Mammary microvascular endothelial cell (primary cell): ENCODE measurements at places on chromosomes 4 and X. TPM values are rescaled to one million over a fixed set of nuclear protein-coding genes. Genes with fewer than 3 reads are reported as not detected.

Gene MTMR8
- total RNA-seq: 0.05 and 1.3 TPM in 2 replicates

Gene UGT2B10
- not detected in 2 replicates for total RNA-seq

Gene KCNE5
- total RNA-seq: 0.34 and 0.87 TPM in 2 replicates

Gene GUCY1B1
- total RNA-seq: 0.39 and 0.87 TPM in 2 replicates

Gene RBM46
- not detected in 2 replicates for total RNA-seq

Gene RPS6KA3
- total RNA-seq: 63.8 and 68.8 TPM in 2 replicates

Gene PCDH10
- 0.25 and 0.33 TPM in 2 replicates for total RNA-seq

Gene NOX1
- total RNA-seq: not detected in 2 replicates

Gene FAM90A26
- not detected in 2 replicates for total RNA-seq

Gene NAT8L
- total RNA-seq: not detected in 2 replicates

Gene FGFBP1
- total RNA-seq: not detected in 2 replicates

Gene SLC25A43
- total RNA-seq: 21.2 and 22.1 TPM in 2 replicates

Gene SPANXA1
- total RNA-seq: not detected in 2 replicates

Gene SYNPO2
- total RNA-seq: 0.27 and 0.30 TPM in 2 replicates

Gene FAT4
- total RNA-seq: 14.6 and 19.2 TPM in 2 replicates

Gene CPZ
- total RNA-seq: not detected in 2 replicates

Gene SH3BP2
- 30.9 and 31.6 TPM in 2 replicates for total RNA-seq

Gene VCX3B
- total RNA-seq: not detected in 2 replicates

Gene CT45A3
- total RNA-seq: not detected in 2 replicates

Gene S100G
- not detected in 2 replicates for total RNA-seq

Gene TCP11X2
- total RNA-seq: not detected in 2 replicates

Gene PPEF2
- not detected in 2 replicates for total RNA-seq

Gene CT45A8
- total RNA-seq: not detected in 2 replicates

Gene GPRIN3
- 0.20 and 0.59 TPM in 2 replicates for total RNA-seq

Gene NUP62CL
- not detected in 2 replicates for total RNA-seq

Gene KIAA1210
- total RNA-seq: not detected in 2 replicates

Gene SNCA
- 67.6 and 68.1 TPM in 2 replicates for total RNA-seq

Gene CXorf49
- total RNA-seq: not detected in 2 replicates

Gene DCAF8L2
- not detected in 2 replicates for total RNA-seq

Gene FGF13
- total RNA-seq: 5.2 and 5.4 TPM in 2 replicates

Gene CXCL1
- total RNA-seq: 141 and 147 TPM in 2 replicates

Gene GPR78
- not detected in 2 replicates for total RNA-seq

Gene XG
- total RNA-seq: 0.49 and 1.7 TPM in 2 replicates

Gene SCD5
- 33.6 and 34.4 TPM in 2 replicates for total RNA-seq

Gene MSMO1
- 84.2 and 94.5 TPM in 2 replicates for total RNA-seq

Gene INTS12
- 20.2 and 26.2 TPM in 2 replicates for total RNA-seq

Gene IBSP
- total RNA-seq: not detected in 2 replicates

Gene MMRN1
- 80.6 and 82.0 TPM in 2 replicates for total RNA-seq

Gene TMPRSS11D
- total RNA-seq: not detected in 2 replicates

Gene MAGEE2
- total RNA-seq: not detected in 2 replicates

Gene GPR50
- not detected in 2 replicates for total RNA-seq

Gene PIR
- total RNA-seq: 53.2 and 53.5 TPM in 2 replicates

Gene MAGEA11
- total RNA-seq: not detected in 2 replicates

Gene TIMP1
- 132 and 133 TPM in 2 replicates for total RNA-seq

Gene USP27X
- 1.1 and 2.5 TPM in 2 replicates for total RNA-seq
